Mesothelial cell of epicardium (in vitro differentiated cells): ENCODE measurements at places on chromosomes 1 and 21.

DNA sequence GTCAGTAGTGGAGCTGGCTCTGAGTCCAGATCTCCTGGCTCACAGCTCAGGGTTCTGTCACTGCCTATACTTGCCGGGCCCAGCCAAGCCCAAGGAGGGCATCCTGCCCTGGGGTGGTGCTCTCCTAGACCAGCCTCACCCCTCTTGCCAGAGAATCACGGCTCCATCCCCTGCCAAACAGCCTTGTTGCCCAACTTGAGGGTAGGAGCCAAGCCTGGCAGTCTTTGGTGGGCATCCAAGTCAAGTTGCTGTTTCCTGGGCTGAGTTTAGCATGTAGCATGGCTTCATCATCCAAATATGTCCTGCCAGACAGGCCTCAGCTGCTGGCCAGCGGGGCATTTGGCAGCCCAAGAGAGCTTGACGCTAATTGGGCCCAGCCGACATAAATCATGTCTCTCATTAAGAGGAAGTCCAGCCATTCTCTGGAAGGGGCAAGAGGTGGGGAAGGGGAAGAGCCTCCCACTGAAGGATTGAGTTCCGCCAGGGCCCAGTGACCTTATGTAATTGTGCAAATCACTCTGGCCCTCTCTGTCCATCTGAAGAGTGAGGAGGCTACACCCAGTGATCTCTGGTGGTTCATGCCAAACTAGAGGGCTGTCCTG lies 22.6 kb upstream of the TRABD2B start:
- no peak for DNase-seq

DNA sequence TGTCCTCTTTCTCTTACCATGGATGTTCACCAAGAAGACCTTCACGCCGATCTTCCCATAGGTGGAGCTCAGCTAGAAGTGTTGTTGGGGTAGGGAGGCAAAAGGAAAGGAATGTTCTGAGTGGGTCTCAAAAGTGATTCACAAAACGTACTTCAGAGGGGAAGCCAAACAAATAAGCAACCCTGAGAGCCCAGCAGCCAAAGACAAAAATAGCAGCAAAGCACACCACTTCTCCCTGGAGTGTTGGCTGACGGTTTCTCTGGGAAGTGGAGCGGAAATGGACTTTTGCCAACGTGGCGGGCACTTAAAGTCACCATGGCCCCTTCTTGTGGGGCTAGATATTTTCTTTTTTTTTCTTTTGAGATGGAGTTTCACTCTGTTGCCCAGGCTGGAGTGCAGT lies 23.1 kb downstream of the SLC26A9 start:
- peak; percentile 14 for DNase-seq

DNA sequence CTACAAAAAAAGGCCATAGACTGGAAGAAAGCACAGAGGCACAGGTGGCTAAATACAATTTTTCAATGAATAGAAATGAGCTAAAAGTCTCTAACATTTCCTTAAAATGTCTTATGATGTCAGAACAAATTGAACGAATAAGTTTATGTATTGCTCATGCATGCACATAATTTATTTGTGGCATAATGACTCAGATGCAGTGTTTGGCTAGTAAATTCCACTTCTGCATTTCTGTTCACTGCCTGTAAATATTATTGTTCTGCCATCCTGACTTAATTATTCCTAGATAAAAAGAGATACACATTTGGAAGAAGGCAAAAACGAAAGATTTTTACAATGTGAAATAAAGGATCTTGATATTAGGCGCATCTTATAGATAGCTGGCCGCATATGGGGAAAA lies 26.6 kb upstream of the EXO1 start:
- DNase-seq: no peak

GRCh38 chr1:224503161-224504118 lies 68.8 kb upstream of the WDR26 start:
- peak; percentile 51 for DNase-seq
